Activated CD8-positive, alpha-beta T cell treated with anti-CD3 and anti-CD28 coated beads, Interleukin-2, amount 10 ng/mL, durations not matched to agents 7 days and 5 days (primary cell): ENCODE measurements at places on chromosomes 1 and 21.

DNA sequence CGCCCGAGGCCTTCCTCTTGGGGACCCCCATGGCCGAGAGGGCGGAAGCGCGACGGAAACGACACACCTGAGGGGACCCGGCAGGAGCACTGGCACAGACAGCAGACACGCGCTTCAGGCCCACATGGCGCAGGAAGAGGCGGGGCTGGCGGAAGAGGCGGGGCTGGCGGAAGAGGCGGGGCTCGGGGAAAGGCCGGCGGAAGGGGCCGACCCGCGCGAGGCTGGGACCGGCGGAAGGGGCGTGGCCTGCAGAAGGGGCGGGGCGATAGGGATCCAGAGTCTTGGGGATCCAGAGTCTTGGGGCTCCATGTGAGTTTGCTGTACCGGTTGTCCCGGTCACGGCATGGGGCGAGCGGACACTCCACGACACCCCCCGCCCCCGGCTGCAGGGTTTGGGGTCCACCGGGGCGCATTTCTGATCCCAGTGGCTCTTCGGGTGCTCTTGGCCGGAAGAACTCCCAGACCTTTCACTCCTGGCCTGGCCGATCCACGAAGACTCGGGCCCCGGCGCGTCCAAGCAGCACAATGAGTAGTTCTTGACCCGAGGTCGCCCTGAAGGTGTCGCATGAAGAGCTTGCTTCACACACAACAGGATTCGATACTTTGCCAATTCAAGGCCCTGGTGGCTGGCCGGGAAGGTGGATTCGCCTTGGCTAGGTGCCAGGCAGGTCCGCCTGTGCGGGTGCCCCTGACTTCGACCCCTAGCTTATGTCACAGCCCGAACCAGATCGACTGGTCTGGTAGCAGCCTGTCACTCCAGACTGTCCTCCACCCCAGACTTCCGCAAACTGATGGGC, at the start of gene URB1:
Gene URB1 (minus strand): TSS at position 133 of the 797 bp plus-strand sequence. CDS start 102 bp downstream, at position 31.
- peak; percentile 95 for DNase-seq

- DNase-seq = no peak
Measured at GRCh38 chr1:193741228-193741627, 554.8 kb upstream of the B3GALT2 start.

DNA sequence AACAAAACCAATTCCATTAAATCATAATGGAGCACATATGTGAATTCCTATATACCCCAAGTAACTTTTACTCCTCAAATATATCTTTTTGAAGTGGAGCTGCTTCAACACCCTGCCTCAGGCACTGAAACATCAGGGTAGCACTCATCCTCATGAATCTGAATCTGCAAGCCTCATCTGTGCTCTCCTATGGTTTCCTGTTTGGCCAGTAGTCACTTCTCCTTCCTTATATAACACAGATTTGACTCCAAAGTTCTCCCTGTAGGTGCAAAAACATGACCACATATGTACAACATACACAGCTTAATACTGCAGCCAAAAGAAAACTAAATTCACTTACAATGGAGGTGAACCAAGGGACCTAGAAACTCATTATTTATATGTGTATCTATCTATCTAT, 7.2 kb downstream of the TRIT1 start:
- DNase-seq = no peak

DNA sequence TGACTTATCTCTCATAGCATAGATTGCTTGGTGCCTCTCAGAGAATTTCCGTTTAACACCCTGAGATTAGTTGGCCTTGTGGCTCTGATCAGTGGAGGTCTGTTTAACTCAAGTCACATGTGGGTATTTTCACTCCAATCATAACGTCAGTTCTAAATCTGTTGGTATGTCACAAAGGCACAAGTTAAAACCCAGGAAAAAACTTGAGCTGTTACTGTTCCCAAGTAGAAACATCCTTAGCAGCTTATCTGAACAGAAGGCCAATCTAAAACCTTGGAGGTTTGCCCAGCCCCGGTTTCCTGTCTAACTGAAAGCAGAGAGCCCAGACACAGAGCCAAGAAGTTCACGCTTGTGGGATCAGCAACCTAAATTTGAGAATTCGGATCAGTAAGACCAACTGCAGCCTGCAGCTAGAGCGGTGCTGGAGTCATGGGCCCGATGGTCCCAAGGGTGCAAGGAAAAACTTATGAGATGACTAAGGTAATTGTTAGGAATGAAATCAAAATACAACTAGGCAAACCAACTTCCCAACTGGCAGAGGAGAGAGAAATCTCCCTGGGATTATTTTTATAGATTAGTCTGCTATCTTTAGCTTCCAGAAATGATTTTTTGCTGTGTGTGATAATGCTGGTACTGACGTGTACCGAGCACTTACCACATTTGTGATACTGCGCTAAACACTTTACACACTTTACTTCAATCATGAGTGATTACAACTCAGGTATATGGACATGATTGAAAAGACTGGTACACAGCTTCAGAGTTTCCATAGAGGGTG, 90.2 kb upstream of the C1orf21 start:
- DNase-seq = no peak

GRCh38 chr1:8816831-8817411, 519 bp downstream of the RERE start:
- peak; percentile 28 for DNase-seq

DNA sequence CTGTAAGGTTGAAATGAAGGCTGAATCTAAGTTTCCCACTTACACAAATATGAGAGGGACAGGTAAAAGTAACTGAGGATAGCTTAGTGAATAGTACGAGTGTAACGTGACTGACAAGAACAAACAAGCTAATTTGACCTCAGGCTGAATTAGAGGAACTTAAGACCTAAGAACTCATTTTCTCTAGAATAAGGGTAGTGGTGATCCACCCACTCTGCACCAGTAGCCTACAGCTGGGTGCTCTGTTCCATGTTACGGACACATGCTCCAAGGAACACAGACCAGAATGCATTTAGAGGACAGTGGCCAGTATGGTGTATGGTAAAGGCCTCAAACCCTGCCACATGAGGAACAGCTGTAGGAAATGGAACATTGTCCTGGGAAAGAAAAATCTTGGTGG, 14.9 kb upstream of the TMEM9 start:
- DNase-seq = no peak

DNA sequence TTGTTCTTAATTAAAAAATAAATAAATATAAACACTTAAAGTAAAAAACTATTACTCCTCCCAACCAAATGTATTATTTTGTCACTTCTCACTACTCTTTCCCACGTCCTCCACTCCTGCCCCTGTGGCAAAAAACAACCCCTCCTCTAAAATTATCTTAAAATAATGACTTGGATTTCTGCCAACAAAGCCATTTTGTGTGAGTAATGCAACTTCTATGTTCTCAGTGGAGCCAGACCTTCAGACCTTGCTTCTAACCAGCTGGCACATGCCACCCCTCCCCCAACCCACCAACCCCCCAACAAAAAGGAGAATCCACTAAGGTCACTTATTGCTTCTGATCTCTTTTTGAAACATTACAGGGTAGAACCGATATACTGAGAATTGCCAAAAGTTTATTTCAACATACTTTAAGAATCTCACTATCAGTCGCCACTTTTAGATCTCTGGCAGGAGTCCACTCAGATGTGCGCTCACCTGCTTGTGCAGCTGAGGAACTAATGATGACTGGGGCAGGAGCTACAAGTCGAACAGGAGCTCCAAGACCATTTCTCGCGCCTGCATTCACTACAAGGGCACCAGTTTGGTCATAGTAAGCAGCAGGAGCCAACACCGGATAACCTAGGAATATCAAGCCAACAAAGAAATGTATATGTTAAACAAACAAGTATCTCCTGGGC, 58.3 kb upstream of the SDC3 start:
- no peak for DNase-seq

DNA sequence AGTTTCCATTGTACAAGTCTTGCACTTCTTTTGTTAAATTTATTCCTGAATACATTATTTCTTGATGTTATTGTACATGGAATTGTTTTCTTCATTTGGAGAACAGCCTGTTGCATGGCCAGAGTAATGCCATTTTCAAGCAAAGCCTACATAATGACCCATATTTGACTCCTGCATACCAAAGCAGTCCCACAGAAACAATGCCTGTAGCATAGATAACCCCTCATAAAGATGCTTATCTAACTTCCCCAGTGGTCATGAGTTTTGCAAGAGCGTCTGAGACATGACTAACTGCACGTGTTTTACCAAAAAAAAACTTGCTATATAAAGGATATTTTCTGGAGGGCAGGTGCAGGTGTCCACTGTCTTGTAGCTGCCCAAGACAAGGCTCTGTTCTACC, 30.3 kb upstream of the RLF start:
- DNase-seq = no peak

DNA sequence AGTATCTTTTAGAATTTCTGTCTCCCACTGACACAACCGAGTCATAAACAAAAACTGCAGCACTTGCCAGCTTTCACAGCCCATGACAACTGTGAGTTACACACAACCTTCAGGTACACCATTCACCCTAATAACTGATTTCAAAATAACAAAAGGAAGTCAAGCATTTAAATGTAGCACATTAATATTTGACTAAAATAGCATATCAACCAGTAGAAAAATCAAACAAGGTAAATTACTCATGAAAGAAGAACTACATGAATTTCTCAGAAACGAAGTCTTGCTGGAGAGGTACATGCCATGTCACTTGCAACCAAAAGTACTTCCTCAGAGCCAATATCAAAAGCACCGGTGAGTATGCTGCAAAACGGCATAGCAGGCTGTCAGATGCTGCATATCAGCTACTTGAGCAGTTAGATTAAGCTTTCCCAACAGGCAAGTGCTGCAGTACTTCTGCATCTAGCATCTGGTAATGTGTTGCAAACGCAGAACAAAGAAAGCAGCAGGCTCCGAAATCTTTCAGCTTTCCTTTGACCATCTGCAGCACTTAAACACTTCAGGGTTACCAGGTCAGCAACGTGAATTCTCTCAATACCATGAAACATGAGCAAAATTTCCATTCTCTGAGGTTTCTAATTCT, 223.2 kb downstream of the SMYD3 start:
- DNase-seq = no peak

GRCh38 chr1:172398193-172398592, 22.3 kb upstream of the C1orf105 start:
- no peak for DNase-seq

DNA sequence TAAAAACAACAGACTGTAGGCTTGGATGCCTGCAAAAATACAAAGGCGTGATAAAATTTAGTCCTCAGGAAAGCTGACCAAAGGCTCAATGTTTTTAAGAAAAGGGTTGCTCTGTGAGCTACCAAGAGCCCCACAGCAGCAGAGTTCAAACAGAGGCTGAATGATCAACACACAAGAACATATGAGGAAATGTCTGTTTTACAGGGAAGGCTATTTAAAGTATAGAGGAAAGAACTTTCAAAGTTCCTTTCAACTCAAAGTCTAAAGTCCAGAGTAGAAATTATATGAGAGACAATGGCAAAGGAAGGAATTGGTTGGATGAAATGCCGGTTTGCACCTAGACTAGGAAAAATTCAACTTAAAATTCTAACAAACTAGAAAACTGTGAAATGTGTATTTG, 8.6 kb downstream of the CLSTN1 start:
- no peak for DNase-seq
